Activated T-helper 1 cell treated with Interleukin-2 at 50 U/mL for 16 hours (primary cell): ENCODE measurements at places on chromosomes 13 and 19.

DNA sequence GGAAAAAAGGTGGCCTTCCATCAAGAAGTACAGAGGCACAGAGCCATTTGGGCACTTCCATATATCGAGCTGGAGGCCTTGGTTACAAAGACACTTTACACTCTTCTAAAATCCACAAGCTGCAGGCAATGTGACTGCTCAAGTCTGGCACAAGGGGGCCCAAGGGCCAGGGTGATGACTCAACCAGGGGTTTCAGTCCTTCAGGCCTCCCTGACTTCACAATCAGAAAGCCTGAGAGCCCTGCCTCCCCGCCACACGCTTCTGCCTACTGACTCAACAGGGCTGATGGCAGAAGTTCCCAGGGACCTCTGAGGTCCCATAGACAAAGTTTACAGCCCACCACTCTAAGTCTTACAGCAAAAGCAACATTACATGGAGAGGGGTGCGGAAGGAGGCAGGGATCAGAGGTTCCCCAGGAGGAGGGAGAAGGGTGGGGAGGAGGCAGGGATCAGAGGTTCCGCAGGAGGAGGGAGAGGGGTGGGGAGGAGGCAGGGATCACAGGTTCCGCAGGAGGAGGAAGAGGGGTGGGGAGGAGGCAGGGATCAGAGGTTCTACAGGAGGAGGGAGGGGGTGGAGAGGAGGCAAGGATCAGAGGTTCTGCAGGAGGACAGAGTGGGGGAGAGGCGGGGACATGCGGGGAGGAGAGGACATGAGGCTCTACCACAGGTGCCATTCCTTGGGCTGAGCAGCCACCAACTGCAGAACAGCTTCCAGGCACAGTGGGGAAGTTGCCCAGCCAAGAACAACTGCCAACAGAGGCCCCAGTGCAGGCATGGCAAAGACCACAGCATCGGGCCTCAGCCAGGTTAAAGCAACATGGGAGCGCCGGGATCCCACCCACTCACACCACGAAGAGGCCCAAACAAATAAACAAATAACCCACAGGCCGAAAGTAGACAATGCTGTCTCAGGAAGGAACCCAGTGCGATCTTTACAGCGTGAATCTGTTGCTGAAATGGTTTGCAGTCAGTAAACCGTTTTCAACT is 52.0 kb downstream of the SLC7A1 start:
- DNase-seq: no peak

DNA sequence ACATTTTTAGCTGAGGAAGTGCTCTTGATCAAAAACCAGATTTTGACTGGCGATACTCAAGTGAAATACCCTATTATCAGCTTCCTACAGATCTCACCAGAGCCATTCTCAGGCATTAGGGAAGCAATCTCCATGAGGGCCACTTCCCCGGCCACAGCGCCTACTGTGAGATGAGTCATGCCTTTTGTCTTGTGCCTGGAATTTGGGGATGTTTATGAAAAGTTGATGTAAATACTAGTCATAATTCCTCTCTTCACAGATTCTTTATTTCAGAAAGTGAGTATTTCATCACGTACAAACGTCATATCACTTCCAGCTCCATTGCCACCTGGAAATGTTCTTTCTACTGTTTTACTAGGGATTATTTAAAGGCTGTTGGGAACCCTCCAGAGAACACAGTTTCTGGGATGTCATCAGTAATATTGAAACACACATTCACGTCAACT is 25.3 kb upstream of the SLC46A3 start:
- no peak for DNase-seq

DNA sequence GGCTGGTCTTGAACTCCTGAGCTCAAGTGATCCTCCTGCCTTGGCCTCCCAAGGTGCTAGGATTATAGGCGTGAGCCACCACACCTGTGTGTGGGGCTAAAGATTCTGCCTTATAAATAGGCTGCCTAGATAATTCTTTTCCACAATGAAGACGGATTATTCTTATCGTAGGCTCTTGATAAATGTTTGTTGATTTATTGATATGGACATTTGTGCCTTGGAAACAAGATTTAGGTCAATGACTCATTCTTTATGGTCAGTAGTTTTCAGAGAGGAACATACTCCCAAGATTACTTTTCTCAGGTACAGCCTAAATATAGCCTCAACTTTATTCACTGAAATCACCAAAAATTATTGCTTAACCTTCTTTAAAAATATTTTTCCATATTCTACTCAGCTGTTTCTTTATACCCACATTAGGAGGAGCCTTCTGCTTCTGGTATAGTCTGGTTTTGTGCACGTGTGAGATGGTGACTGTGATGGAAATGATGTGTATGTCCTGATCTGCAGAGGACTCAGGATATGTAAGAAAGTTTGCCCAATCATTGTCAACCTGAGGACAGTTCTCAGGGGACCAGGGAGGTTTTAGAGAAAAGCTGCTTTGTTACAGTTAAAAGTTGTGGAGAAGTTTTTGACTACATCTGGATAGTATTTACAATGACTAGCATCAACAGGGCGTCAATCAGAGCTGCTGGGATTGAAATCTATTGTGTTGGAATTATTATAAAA is 208.9 kb downstream of the DNAJC15 start:
- no peak for DNase-seq

DNA sequence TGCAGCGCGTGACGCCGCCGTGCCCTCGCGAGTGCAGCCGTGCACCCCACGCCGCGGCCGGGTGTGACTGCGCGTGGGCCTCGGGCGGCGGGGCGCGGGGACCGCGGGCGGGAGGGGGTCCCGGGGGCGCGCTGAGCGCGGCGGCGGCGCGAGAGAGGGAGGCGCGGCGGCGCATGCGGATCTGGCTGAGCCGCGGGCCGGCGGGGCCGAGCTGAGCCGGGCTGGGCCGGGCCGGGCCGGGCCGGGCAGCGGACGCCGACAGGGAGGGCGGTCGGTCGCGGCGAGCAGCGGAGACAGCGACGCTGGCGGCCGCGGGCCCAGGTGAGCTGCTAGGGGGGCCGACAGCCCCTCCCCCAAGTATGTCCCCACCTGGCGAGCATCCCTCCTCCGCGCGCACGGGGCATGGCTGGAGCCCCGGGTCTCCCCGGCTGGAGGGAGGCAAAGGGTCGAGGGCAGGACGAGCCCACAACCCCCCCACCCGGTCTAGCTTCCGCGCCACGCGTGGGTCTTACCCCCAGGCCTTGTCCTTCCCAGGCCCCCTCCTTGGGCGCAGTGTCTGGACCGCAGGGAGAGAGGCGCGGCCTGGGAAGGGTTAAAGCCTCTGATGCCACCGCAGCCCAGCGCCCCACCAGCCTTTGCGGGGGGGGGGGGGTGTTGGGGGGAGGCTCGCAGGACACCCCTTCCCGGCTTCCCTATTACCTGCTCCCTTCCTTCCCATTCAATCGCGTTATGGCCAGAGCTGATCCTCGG is at the start of gene SPTBN4:
TSS of gene SPTBN4 (plus strand) at position 17 of the 750 bp plus-strand sequence. CDS start 5,621 bp downstream, outside the sequence.
- DNase-seq: no peak

DNA sequence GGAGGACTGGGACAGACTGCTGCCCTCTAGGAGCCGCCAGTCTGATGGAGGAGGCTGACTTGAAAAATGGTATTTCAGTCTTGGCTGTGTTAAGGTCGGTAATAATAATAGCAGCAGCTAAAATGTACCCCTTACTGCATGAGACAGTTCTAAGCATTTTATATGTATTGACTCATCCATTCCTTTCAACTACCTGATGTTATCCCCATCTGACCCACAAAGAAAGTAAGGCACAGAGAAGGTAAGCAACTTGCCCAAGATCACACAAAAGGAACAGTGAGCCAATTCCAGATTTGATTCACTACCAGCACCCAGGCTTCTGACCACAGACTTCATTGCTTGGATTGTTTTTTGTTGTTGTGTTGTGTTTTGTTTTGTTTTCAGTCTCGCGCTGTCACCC is 4.0 kb downstream of the NCAN start:
- no peak for DNase-seq

GRCh38 chr13:34833562-34834182 is 108.4 kb upstream of the NBEA start:
- no peak for DNase-seq

GRCh38 chr19:10238172-10238783 is 7.1 kb upstream of the S1PR2 start:
- no peak for DNase-seq

GRCh38 chr13:59721926-59722910 is 441.5 kb downstream of the DIAPH3 start:
- no peak for DNase-seq

GRCh38 chr19:3152419-3152780 is 16.6 kb downstream of the GNA15 start:
- DNase-seq: no peak

DNA sequence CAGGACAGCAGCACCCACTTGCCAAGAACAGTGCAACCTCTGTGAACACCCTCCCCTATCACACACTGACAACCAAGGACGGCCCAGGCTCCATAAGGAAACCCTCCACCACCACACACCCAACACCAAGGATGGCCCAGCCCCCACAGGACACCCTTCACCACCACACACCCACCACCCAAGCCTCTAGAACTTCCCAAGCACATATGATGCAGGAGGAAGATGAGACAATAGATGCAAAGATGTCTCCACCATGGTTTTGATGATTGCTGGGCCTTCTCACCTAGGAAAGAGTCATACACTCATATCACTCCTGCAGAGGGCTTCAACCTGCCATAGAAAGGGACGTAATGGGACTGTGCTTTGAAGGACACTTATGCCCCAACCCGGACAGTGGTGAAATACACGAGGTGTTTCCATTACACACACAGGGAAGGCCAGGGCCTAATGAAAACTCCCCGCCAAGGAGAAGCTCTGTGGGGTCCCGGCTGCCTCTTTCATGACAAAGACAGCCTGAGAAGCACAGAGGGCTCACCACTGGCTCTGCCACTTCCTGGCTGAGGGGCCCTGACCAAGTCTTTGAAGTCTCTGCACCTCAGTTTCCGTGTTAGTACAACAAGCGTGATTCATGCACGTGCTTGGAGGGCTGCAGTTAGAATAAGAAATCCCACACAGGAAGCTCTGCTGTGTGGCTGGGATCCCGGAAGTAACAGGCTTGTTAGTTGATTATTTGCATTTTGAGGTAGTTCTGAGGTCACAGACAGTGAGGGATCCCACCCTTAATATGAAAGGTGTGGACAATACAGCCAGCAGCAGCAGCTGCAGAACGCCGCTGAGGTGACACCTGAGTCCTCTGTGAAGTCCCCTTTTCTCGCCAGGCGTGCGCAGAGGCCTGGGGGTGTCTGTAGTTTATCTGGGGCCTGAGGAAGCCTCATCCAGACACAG is 61.9 kb upstream of the ATP12A start:
- DNase-seq: peak; percentile 32

DNA sequence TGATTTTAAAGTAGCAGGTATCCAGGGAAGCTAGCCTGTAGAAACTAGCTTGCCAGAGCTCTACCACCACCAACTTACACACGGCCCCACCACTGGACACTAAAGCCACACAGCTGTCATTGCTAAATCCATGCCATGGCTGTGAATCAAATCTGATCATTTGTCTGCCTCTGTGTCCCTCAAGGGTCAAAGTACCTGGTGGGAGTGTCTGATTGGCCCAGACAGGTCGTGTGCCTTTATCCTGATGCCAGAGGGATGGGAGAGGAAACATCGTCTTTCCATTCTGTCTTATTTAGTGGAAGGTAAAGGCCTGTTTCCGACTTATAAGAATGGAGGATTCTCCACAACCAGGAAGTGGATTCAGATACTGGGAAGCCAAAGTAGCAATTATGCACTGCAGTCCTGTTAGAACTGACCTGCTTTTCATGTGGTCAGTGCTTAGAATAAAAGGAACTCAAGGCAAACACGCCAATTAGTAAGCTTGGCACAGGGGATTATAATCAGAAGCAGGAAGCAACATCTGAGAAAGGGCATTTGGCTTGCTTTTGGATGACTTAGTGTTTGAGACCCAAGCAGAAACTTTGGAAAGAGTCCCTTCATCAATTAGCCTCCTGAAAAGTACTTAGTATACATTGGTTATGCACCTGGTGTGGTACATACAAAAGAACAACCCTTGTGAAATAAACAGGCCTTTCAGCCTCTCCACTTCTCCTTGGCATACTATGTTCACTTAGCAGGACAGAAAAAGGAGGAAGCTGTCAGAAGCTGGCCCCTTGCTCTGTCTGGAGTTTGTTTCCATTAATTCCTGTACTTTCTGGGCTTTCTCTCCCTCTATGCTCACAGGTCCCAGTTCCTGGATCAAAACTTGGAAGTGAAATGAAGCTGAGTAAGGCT is 192.4 kb downstream of the NUFIP1 start:
- DNase-seq: no peak
